ENCODE measurements at places on chromosomes 3 and 15. TPM values are rescaled to one million over a fixed set of nuclear protein-coding genes. Genes with fewer than 3 reads are reported as not detected.

DNA sequence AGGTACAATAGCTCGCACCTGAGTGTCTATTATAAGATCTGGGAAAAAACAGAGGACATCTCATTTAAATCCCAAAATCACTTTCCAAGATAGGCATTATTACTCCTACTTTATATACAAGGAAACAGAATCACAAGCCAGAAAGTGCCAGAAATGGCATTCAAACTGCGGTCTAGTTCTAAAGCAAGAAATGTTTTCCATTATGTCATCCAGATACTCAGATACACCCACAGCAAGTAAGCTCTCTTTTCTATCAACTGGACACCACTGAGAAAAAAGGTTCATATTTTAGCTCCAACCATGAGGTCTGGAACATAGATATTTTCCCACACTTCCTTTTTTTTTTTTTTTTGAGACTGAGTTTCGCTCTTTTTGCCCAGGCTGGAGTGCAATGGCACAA, 8.1 kb downstream of the SLC33A1 start:
- DNase-seq, result no peak
- peaks cover under 1% of the 10 kb centered on the region for H3K36me3 ChIP-seq
- no peak overlapping the region for H3K4me3 ChIP-seq
- no peaks in the 10 kb centered on the region for H3K27me3 ChIP-seq
- H3K4me1 ChIP-seq, result peaks cover 2% of the 10 kb centered on the region
- H3K27ac ChIP-seq, result no peak overlapping the region

DNA sequence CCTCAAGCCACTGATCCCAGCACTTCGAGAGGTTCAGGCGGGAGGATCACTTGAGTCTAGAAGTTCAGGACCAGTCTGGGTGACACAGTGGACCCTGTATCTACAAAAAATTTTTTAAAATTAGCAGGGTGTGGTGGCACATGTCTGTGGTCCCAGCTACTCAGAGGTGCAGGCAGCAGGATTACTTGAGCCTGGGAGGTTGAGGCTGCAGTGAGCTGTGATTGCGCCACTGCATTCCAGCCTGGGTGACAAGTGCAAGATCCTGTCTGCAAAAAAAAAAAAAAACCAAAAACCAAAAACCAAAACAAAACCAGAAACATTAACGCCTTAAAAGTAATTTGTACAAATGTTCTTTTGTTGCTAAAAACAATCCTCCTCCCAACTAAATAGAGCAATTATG, 27.9 kb upstream of the SLC12A8 start:
- H3K4me1 ChIP-seq, result no peaks in the 10 kb centered on the region
- H3K4me3 ChIP-seq, result no peak overlapping the region
- no peaks in the 10 kb centered on the region for H3K27me3 ChIP-seq
- H3K36me3 ChIP-seq, result no peaks in the 10 kb centered on the region
- no peak for DNase-seq

GRCh38 chr15:48898032-48898431, 20.1 kb downstream of the EID1 start:
- DNase-seq, result no peak
- peak overlapping the region; percentile 90 for H3K27ac ChIP-seq
- peaks cover 15% of the 10 kb centered on the region for H3K4me1 ChIP-seq
- no peak overlapping the region for H3K4me3 ChIP-seq
- H3K36me3 ChIP-seq, result no peaks in the 10 kb centered on the region

DNA sequence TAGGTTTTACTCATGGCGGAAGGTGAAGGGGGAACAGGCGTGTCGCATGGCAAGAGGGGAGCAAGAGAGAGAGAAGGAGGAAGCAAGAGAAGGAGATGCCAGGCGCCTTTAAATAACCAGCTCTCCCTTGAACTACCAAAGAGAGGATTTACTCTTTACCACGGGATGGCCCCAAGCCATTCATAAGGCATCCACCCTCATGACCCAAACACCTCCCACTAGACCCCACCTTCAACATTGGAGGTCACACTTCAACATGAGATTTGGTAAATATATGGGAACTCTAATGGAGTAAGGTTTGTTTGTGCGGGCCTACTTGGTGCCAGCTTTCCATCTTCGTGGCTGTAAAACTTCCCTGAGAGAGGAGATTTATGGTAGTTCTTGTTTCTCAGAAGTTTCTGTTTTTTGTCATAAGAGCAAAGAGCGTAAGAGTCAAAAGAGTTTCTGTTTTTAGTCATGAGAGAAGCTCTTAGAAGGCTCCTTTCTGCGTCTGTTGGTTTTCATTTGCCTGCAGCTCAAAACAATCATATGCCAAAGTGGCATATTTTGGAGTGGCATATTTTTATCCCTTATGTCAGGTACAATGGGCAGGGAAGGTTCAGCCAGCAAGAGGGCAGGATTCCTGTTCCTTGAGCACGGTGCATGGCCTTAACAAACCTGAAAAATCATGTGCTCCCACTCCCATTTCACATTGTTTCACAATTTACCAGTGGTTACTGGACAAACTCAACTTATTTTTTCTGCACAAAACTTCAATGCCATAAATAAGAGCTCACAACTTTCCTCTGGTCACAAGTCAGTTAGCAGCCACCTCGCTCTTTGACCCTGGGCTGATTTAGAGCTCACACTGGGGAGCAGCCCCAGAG, 12.5 kb downstream of the PML start:
- H3K27me3 ChIP-seq, result no peaks in the 10 kb centered on the region
- peak overlapping the region; percentile 11 for H3K27ac ChIP-seq
- H3K4me1 ChIP-seq, result peaks cover 7% of the 10 kb centered on the region
- H3K4me3 ChIP-seq, result no peak overlapping the region

DNA sequence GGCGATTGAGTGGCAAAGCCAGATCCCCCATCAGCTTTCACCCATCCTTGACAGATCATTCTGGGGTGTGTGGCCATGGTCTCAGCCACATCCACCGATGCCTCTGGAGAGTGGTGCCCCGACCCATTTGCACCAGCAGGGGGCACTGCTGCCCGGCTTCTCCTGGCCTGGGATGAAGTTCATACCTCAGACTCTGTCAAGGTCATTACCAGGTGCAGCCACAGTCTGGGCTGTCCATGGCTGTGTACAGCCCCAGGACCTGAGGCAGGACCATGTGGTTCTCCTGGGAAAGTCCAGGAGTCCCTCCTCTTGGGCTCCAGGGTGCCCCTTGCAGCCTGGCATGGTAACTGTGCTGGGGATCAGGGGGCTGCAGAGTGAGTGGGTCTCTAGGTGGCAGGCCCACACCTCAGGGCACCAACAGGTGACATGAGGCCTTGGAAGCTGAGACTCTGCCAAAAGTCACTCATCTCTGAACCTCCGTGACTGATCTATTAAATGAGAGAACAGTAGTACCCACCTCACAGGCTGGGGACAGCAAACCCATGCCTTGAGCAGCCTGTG, 67.2 kb downstream of the CACNA2D2 start:
- H3K4me3 ChIP-seq, result no peak overlapping the region
- peak; percentile 37 for DNase-seq
- no peak overlapping the region for H3K27ac ChIP-seq
- no peaks in the 10 kb centered on the region for H3K36me3 ChIP-seq
- H3K27me3 ChIP-seq, result no peaks in the 10 kb centered on the region
- peaks cover 49% of the 10 kb centered on the region for H3K4me1 ChIP-seq

Gene HHATL
- 18.1 TPM for total RNA-seq

Gene ASB14
- 0.18 TPM for total RNA-seq

Gene SAXO2
- total RNA-seq, result 1.1 TPM

Measured in muscle of leg (tissue), 16 donors.